ENCODE measurements at places on chromosomes 3 and 15. TPM values are rescaled to one million over a fixed set of nuclear protein-coding genes. Genes with fewer than 3 reads are reported as not detected.

GRCh38 chr3:4528819-4529600 is 35.9 kb downstream of the ITPR1 start:
- DNase-seq: peak; percentile 31

- no peak for DNase-seq
These were observed 14.8 kb downstream of the MRPS11 start for GRCh38 chr15:88482263-88482662.

GRCh38 chr15:25176616-25176923 is 221.8 kb downstream of the SNRPN start:
- no peak for DNase-seq

The ITIH1 gene
- 0.94 TPM for total RNA-seq

- no peak for DNase-seq
These were observed 42.5 kb downstream of the CMTM6 start for GRCh38 chr3:32460031-32460749.

The RBPMS2 gene
- not detected for total RNA-seq

DNA sequence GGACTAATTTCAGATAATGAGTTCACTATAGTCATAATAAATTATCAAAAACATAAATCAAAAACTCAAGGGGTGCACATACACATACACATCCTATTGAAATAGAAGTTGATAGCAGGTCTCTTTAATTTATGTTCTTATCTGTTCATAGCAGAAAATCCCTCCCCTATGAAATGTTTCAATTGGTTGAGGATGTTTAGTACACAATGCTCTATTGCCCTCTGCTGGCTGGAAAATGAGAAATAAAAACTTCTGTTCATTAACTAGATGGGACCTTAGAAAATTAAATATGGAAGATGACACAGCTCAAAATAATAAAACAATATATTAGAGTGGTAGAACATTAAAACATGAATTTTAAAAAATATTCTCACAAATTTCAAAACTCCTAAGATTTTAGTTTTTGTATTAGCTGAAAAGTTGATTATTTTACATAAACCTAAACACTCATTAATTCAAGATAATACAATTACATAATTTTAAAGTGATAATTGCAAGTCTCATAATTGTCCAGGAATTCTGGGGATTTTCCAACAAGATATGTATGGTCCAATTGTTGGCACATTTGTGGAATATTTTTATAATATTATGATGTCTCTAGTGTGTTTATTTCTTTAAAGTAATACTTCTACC is 735.0 kb downstream of the ROBO1 start:
- DNase-seq: no peak

The GCSAM gene
- not detected for total RNA-seq

DNA sequence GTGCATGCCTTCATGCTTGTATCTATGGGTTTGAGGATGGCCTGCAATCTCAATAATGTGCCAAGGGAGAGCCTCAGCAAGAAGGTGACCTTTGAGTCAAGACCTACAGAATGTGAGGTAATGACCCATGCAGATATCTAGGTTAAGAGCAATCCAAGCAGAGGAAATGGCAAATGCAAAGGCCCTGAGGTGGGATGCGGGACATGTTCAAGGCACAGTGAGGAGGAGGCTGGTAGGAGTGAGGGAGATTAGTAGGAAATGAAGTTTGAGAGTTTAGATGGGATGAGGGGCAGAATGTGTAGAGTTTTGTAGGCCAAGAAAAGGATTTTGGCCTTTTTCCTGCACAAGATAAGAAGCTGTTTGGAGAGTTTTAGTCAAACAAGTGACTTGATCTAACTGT is 4.7 kb upstream of the MAP2K5 start:
- no peak for DNase-seq

The CAV3 gene
- not detected for total RNA-seq

GRCh38 chr3:22239011-22239410 is 488.0 kb upstream of the ZNF385D start:
- no peak for DNase-seq

DNA sequence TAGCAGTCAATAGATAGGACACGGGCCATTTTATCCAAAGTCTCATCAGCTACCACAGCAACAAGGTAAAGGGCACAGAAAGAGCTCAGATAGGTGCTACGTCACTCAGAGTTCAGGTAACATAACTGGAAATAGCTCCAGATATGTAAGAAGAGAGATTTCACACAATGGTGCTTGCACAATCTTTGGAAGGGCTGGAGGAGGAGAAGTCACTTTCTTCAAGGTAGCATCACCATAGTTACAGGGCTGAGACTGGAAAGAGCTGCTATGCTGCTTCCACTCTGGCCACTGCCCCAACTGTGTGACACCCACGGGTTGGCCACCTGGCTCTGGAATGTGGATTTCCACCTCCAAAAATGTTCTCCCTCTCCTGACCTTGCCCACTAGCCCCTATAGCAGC is 448.8 kb upstream of the THBS1 start:
- no peak for DNase-seq

The ALPK3 gene
- total RNA-seq: 1.6 TPM

GRCh38 chr15:74127954-74128784 is 2.2 kb upstream of the ISLR2 start:
- DNase-seq: no peak

The GOLGA8N gene
- total RNA-seq: 1.4 TPM

The AADAC gene
- total RNA-seq: not detected

Data from occipital lobe (tissue), 3 donors.